Hematopoietic multipotent progenitor cell (in vitro differentiated cells): ENCODE measurements at places on chromosomes 1 and 21.
A peak's percentile ranks its signal among the peaks of the same experiment; 100 is the strongest.

DNA sequence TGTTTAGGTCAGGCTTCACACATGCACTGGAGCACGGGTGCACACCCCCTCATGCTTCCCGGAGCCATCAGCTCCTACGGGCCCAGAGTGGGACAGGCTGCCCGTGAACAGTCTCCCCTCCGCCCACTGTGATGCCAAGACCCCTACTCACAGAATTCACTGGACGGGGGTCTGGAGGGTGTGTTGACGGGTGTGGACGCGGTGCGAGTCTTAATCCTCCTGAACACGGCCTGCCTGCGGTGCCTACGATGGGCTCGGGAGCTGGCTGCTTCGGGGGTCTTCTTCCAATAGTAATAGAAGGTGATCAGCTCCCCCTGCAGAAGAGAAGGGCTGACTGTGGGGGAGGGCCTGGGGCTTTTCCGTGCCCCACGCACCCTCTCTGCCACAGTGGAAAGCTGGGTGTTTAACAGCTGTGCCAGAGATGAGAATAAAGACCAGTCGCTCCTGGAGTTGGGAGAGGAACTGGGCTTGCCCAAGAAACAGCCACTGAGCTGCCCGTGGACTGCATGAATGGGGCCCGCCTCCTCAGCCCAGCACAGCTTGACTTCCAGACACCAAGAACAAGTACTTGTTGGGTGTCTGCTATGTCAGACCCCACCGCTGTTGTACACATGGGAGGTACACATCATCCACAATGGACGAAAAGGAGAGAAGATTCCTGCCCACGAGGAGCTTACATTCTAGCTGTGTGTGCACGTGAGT, 47.9 kb downstream of the SLC45A1 start:
- no peak for DNase-seq

DNA sequence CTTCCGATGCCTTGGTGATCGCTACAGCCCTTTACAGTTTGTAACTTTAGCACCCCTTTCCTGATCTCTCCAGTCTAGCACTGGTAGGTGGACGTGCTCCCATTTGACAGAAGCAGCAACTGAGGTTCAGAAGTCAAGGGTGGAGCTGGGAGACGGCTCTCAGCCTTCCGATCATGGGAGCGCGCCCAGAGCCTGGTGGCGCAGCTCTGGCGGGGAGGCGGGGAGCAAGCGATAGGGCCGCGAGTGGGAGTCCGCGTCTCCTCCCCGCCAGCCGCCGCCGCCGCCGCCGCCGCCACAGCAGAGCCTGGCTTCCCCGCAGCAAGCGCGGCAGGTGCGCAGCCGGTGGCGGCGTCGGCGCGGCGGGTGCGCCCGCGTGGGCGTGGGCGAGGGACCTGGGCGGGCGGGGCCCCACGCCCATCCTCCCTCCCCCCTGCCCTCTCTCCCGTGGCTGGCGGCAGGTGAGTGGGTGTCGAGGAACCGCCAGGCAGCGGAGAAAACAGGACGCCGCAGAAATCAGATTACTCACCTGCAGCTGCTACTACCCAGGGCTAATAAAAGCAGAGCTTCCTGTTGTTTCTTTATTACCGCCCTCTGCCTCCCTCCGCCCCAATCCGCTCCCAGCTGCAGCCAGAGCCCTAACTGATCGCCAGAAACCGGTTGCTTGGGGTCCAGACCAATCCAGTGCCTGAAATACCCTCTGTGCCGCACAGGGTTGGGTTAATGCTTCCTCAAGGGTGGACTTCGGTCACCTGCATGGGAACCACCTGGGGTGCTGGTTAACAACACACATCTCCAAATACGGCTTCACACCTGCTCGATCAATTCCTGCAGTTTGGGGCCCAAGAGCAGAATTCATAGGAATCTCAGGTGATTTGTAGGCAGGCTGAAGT, 60.2 kb upstream of the ID3 start:
- DNase-seq, result peak; percentile 63

DNA sequence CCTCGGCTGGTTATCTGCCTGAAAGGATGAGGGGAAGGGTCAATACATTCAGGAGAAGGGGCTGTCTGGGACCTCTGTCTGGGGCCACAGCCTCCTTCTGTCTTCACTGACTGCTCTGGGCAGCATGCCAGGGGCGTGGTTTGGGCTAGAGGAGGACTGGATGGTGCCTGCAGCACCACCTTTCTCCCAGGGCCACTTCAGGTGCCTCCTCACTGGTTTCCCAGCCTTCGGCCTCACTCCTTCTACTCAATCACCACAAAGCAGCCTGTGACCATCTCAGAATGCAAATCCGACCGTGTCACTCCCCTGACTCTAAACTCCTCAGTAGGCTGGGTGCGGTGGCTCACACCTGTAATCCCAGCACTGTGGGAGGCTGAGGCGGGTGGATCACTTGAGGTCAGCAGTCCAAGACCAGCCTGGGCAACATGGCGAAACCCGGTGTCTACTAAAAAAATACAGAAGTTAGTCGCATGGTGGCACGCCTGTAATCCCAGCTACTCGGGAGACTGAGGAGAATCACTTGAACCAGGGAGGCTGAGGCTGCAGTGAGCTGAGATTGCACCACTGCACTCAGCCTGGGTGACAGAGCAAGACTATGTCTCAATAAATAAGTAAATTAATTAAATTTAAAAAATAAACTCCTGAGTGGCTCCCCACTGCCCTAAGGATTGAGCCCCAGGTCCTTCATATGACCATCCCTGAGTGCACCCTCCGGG, 50.1 kb upstream of the ECE1 start:
- no peak for DNase-seq

DNA sequence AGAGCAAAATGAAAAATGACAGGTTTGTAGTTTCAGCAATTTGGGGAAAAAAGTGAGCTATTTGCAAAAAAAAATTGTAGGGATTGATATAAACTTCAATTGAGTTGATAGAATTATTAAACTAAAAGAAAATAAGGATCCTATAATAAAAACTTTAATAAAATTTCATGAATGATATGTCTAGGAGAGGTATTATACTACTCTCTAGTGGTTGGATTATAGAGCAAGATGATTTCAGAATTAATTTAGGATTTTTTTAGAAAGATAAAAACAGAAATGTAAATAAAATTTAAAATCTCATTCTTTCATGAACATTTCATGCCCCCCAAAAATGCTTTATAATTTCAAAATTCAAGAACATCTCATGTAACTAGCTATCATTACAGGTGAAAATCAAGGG, 430.4 kb downstream of the DSCAM start:
- no peak for DNase-seq

DNA sequence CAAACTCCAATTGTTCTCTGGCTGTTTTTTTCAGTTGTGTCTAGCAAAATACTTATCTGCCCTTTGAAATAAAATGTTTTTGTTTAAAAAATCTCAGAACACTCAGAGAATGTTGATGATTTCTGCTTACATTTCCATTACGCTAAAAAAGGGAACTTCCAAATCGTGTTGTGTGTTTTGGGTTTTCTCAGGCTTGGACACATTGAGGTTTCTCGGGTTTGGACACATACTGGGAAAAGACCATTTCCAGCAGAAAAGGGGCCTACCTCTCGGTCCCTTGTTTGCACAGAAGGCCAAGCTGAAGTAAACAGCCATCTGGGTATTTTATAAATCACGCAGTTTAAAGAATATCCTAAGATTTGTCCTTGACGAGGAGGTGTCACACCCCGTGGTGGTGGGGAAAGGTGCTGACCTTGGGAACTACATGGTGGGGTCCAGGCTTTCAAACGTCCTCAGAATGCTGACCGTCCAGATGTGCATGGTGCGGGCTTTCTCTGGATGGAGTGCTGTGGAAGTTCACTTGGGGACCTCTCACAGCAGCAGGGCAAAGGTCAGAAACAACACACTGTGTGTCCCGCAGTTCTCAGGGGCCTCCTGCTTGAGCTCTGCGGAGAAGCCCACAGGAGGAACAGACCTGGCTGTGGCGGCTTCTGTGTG, 67.8 kb downstream of the SLC37A1 start:
- no peak for DNase-seq
